ENCODE measurements at places on chromosomes 2 and 18.

- no peak for ATAC-seq
Observed at GRCh38 chr2:187986390-187987105, 305.1 kb upstream of the GULP1 start.

GRCh38 chr18:79400591-79401381, 5.1 kb downstream of the NFATC1 start:
- ATAC-seq: peak; percentile 26

GRCh38 chr18:66226782-66227181, 377.1 kb downstream of the CDH19 start:
- no peak for ATAC-seq

- no peak for ATAC-seq
Observed at GRCh38 chr2:40101131-40101575, 322.1 kb upstream of the THUMPD2 start.

GRCh38 chr2:105665480-105665879, 79.2 kb upstream of the NCK2 start:
- ATAC-seq: no peak

DNA sequence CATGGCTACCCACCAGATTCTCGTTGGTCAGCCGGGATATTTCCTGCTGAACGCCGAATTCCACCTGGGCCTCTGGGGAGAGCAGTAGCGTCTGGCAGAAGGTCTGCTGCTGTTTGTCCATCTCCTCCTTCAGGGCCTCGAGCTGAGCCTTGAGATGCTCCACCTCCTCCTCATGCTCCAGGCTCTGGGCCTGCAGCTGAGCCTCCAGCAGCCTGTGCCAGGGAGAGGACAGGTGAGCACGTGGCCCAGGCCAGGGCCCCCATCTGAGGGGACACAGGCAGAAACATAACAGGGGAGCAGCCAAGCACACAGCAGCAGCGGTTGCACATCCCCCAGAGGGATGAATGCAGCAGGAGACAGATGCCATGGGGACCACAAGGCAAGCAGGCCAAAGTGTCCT, 40.1 kb upstream of the ACAA2 start:
- ATAC-seq: no peak

- no peak for ATAC-seq
Observed at GRCh38 chr18:79416022-79416676, 20.4 kb downstream of the NFATC1 start.

GRCh38 chr2:129726216-129726615, 253.2 kb upstream of the RAB6C start:
- ATAC-seq: no peak

- ATAC-seq: no peak
Observed at GRCh38 chr2:65370387-65371073, 61.9 kb downstream of the SPRED2 start.

DNA sequence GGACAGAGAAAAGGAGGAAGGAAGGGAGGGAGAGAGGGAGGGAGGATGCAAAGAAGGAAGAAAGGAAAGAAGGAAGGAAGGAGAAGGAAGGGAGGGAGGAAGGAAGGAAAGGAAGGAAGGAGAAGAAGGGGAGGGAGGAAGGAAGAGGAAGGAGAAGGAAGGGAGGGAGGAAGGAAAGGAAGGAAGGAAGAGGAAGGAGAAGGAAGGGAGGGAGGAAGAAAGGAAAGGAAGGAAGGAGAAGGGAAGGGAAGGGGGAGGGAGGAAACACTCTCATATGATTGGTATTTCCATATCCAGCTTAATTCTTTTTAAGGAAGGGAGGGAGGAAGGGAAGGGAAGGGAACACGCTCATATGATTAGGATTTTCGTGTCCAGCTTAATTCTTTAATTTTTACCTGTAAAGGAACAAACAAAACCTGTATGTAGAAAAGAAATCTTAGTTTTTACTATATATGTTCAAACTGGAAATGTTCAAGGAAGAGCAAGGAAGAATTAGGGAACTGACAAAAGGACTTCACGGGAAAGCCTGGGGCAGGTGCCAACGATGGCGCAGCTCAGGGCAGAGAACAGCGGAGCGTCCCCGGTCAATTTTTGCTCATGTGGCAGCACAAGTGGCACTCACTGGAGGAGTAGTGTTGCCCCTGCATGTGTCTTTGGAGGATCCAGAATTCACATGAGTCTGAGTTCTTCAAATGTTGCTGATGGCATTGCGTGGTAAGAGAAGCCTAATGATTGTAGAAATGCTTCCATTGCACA, 228.6 kb downstream of the ZNF516 start:
- no peak for ATAC-seq

DNA sequence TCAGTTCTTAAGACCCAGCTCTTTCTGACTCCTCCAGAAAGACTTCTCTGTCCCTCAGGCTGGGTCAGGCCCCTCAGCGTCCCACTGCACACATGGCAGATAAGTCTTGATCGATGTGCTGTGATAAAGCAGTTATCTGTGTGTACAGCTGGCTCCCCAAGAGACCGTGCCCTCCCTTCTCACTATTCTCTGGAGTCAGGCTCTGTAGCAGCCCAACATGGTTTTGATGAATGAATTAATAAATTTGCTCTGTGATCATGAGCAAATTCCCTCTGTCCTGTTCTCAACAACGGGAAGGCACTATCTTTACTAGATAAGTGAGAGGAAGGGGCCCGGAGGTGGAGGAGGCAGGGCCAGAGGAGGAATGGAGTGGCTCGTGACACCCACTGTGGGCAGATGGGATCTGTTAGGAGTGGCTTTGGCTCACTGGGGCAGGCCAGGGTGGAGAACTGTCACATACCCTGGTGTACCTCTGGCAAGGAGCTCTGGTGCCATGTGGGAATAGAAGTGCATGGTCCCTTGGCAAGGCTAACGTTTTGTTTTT, 48.3 kb downstream of the ZFP36L2 start:
- no peak for ATAC-seq

- no peak for ATAC-seq
Observed at GRCh38 chr18:67771271-67771670, 254.8 kb upstream of the DSEL start.

GRCh38 chr2:89848763-89849368, 1157.4 kb downstream of the RPIA start:
- no peak for ATAC-seq

GRCh38 chr2:206721256-206721920, 3.2 kb upstream of the DYTN start:
- no peak for ATAC-seq

- ATAC-seq: no peak
Observed at GRCh38 chr2:223613017-223613950, 11.1 kb upstream of the SCG2 start.

GRCh38 chr18:53843113-53843760, 381.2 kb downstream of the MBD2 start:
- ATAC-seq: no peak

DNA sequence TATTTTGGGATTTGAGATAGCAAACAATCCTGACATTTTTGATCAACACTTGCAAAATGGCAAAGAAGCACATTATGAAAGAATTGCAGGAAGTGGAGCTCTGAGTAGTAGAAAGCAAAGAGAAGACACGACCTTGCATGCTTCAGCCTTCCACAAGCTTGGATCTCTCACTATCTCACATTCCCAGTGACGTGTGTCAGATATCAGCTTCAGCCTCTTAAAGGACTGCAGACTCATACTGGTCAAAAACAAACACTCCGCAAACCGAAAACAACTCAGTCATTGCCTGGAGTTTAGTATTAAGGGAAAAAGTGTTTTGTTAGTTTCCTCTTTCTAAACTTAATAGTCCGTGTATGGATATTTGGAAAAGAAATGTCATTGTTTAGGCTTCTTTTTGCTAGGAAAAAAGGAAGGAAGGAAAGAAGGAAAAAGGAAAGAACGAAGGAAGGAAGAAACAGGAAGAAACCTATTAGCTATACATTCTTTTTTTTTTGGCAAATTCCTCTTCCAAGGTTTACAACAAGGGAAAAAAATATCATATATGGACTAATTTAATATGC, 32.6 kb upstream of the SLC40A1 start:
- no peak for ATAC-seq

GRCh38 chr2:52877703-52878102, 889.9 kb upstream of the CHAC2 start:
- no peak for ATAC-seq

DNA sequence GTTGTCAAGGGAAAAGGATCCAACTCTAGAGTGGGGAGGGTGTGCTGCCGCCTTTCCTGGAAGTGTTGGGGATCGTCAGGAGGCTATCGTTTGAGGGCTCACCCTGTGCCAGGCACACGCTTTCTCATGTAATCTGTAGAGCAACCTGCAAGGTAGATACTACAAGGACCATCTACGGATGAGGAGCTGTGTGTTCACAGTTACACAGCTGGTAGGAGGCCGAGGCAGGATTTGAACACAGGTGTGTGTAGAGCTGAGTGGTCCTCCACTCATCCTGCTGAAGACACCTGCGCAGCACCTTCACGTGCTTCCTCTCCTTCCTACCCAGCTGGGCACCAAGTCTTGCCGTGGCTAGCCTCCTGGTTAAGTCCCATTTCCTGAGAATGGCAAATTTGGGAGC, 68.3 kb downstream of the MARCO start:
- no peak for ATAC-seq

DNA sequence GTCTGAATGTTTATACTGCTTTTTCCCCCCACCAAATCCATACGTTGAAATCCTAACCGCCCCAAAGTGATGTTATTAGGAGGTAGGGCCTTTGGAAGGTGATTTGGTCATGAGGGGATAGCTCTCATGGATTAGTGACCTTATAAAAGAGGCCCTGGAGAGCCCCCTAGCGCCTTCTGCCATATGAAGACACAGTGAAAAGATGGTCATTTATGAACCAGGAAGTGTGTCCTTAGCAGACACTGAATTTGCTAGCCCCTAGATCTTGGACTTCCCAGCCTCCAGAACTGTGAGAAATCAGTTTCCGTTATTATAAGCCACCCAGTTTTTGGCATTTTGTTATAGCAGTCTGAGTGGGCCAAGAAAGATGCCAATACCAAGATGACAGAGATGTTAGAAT, 7.2 kb upstream of the TSN start:
- no peak for ATAC-seq

DNA sequence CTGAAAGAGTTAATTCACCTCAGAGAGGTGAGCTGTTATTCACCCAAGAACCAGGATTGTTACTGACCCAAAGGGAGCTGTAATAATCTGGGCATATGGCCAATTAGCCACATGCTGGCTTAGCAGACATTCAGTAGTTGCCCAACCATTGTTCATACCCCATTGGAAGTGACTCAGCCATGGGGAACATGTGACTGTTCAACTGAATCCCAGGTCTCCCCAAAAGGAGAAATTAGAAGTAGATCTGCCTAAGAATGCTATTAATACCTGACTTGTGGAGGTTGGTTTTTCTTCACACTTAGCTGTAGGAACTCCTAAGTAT, 272.6 kb upstream of the UBE2E3 start:
- no peak for ATAC-seq

- no peak for ATAC-seq
Observed at GRCh38 chr2:70557171-70557838, 3.7 kb upstream of the TGFA start.

GRCh38 chr2:231383416-231384108, 11.9 kb upstream of the B3GNT7 start:
- ATAC-seq: no peak

DNA sequence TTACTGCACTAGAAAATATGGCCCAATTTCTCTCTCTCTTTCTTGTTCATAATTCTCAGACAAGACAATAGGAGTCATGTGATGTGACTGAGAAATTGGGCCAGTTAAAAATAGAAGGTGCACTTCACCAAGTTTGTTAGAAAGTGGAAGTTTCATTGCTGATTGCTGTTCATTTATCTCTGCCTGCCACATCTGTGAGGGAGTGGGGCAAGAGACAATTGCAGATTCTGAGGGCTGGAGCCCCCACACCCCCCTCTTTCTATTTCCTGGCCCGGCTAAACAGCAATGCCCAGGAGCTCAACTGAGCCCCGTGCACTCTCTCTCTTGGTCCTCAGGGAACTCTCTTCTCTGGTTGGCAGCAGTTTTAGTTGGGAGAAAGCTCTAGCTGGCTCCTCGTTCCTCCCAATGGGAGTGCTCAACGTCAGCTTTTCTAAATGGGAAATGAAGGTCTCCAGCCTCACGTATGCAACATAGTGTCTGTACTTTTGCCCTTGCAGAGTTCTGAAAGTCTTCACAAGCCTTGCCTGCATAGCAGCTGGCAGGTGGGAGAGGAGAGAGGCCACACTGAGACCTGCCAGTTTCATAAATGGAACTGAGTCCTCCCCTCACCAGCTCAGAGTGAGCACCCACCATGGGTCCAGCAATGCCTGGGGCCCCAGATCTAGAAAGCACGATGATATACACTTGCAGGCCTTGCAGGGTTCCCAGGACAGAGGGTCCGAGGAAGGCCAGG, 115.7 kb downstream of the MYCN start:
- ATAC-seq: no peak

DNA sequence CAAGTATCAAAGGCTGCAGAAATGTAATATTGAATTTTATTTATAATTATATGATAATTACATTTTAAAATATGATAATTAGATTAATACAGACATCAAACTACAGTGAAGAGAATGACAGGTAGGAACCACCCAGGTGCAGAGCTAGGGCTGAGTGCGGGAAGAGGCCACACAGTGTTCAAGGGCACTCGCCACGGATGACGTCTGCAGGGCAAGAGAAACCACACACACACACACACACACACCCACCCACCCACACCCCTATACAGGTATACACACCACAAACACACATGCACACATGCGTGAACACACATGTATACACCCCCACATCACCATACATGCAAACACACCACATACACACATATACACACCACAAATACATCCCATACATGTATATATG, 41.2 kb downstream of the MBP start:
- no peak for ATAC-seq

- no peak for ATAC-seq
Observed at GRCh38 chr18:76426737-76427305, 68.2 kb downstream of the ZNF516 start.

DNA sequence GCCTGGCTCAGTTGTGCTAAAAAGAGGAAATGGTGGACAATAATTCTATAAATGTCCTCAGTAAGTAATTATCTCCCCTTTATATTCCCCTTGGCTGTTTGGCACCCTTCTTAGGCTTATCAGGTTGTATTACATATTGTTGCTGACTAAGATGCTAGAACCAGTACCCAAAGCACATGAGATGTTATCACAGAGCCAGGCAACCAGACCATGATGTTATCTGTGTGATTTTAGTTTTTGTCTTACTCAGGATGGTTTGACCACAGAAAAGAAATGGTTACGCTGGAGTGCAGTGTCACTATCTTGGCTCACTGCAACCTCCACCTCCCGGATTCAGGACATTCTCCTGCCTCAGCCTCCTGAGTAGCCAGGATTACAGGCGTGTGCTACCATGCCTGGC, 15.2 kb downstream of the R3HDM1 start:
- ATAC-seq: peak; percentile 58
